ENCODE measurements at places on chromosomes 11 and 22.

- DNase-seq, result no peak
These were observed 15.4 kb downstream of the BMAL1 start for GRCh38 chr11:13292970-13293369.

DNA sequence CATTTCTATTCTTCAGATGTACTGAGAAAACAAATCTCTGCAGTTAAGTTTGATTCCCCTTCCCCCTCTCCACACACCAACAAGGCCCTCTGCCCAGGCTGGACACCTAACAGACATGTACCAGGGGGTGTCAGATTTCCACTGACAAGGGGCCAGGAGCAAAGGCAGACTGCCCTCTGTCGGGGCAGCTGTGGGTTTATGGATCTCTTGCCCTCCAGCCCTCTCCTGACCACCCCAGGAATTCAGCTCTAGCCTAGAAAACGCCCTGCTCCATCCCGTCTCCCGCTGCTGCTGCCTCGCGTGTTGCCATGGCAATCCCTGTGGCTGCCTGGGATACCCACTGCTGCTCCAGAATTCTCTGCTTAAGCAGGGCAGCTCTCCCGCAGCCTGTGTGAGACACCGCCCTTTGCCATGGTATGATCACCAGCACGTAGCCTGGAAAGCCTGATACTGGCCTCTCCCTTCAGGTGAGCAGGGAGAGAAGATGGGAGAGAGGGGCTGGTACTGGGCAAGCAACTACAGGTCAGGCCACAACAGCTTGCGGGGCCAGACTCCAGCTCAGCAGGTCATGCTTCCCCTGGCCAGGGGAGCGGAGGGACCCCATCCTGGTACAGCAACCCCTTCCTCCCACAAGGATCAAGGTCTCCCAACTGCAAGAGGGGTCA lies 41.6 kb downstream of the BUD13 start:
- no peak for DNase-seq

DNA sequence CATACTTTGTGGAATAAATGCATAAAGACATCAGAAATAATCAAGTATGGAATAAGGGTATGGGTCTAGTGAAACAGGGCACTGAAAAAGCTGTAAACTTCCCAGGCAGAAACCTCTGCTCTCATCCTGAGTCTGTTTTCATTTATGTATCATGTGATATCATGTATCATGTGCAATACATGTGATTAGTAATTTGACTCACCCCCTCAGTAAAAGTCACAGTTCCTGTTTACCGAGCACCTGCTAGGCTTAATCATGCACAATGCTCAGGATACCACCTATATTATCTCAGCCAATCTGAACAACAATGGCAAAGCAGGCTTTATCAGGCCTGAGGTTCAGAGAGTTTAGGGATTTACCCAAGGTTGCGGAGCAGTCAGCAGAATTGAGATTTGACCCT lies 250.6 kb upstream of the TENM4 start:
- no peak for DNase-seq

GRCh38 chr11:110376711-110377324 lies 52.9 kb upstream of the FDX1 start:
- no peak for DNase-seq

GRCh38 chr11:134763030-134763388 lies 351.0 kb upstream of the B3GAT1 start:
- no peak for DNase-seq

DNA sequence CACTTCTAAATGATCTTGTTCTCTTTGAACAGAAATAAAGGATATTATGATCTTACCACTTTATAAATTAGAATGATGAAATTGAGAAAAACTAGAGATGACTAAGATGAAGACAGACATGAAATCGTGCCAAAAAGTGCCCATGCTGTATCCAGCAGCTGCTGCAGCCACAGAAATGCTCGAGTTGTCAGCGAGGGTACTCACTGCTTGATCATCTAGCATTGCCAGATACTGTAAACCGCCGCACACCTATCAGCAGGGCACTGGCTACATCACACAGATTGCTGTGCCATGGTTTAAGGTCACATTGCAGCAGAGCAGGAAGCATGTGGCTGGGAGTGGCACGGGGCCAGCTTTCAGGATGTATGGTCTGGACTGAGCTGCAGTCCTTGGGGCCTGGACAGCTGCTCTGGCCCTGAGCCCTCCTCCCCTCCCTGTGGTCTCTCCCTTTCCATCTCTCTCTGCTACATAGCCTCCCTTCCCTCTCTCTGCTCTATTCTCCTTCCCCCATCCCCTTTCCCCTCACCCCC lies 51.0 kb upstream of the SEPTIN5 start:
- no peak for DNase-seq

GRCh38 chr11:69918231-69918937 lies 99.2 kb upstream of the FGF3 start:
- DNase-seq, result no peak

Measured in activated CD4-positive, CD25-positive, alpha-beta regulatory T cell treated with anti-CD3 and anti-CD28 coated beads, Interleukin-2, amount 50 U/mL, for 72 hours (primary cell).